ENCODE measurements at places on chromosomes 3 and 15. TPM values are rescaled to one million over a fixed set of nuclear protein-coding genes. Genes with fewer than 3 reads are reported as not detected.

The NDUFB4 gene
- 21.3 TPM for total RNA-seq

The RBP2 gene
- not detected for total RNA-seq

The FGF12 gene
- 1.2 TPM for total RNA-seq

The MDFIC2 gene
- not detected for total RNA-seq

The FSTL1 gene
- 524 TPM for total RNA-seq

The ASB14 gene
- total RNA-seq = not detected

The USP50 gene
- not detected for total RNA-seq
